ENCODE measurements at places on chromosomes 6 and 20.

DNA sequence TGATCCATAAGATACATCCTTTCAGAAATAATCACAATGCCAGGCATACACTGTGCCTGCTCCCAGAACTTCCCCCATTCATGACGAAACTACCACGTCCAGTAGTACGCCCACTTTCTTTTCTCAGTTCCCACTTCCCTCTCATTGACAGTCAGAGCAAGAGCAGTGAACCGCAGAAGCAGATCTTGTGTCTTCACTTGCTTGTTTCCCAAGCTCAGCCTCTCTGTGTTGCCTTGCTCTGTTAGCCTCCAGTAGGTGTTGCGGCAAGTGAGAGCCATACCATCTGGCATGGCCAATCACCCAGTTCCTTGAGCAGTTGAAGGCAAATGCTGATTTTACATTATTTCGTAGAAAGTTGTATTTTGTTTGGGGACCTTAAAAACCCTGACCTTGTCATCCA, 11.7 kb downstream of the UST start:
- DNase-seq = no peak

DNA sequence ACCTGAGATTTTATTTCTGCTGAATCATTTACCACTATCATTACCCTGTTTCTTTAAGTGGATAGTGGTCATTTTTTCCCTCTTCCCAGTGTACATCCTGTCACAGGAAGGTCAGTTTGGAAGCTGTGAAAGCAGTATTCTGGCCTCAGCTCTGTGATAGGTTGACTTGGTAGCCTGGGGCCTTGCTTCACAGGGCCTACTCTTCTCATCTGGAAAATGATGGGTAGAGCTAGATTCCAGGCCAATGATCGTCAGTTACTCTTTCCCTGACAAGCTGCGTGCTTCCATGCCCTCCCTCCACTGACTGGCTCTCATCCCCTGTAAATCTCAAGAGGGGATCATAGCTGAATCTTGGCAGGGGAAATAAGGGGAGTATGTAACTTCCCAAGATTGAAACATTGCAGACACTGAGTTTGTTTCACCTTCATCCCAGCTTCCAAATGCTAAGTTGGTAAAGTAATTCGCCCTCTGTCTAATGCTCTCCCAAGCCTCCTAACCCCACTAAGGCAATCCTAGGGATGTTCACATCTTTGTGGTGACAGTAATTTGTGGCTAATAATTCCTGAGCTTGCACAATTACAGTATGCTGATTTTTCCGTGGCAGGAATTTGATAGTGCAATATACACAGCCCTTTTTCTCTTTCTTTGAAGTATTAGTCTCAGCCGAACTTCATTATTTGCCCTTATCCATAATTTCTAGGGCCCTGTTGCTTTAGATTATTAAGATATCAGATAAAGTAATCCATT, 51.2 kb downstream of the VAPB start:
- DNase-seq = no peak

- no peak for DNase-seq
These were observed 6.9 kb downstream of the ZFP57 start for GRCh38 chr6:29674008-29674407.

GRCh38 chr20:40282941-40283340, 406.1 kb downstream of the MAFB start:
- no peak for DNase-seq

GRCh38 chr20:44832724-44833123, 22.4 kb upstream of the RIMS4 start:
- no peak for DNase-seq

Data from stimulated activated CD4-positive, alpha-beta T cell treated with anti-CD3 and anti-CD28 coated beads, TNF-alpha, amount 100 ng/mL, for 1 hour (primary cell).